ENCODE measurements at places on chromosomes 1 and 21.

DNA sequence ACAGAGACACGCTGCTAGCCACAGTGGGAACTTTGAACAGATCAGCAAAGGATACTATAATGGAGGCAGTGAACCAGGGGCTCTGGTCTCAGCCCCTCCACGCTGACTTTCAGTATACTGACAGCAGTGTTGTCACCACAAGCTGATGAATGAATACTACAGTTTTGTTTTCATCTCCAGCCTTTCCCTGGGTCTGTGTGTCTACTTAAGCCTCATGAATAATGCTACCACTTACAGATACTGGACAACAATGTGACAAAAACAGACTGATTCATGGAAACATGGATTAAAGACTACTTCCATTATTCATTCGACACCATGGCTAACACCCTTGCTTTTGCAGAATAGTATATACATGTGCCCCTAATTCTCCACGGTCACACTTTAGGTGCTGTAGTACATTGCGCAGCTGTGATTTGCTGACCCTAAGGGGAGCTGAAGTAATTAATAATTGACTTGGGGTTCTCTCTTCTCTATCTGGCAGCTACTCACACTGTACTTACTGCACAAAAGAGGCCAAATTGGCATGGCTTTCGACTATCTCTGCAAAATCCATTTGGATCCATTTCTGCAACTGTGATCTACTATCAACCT, 203.2 kb upstream of the LYPLAL1 start:
- no peak for DNase-seq

DNA sequence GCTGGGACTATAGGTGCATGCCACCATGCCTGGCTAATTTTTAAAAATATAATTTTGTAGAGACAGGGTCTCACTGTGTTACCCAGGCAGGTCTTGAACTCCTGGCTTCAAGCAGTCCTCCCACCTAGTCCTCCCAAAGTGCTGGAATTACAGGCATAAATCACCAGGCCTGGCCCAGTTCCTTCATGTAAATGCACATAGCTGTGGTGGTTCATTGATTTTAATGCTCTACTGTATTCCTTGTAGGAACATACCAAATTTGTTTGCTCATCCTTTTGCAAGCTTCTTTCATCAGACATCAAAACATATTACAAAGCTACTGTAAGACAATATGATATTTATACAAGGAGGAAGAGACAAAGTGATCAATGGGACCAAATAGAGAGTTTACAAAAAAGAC, 237.5 kb upstream of the ESRRG start:
- DNase-seq, result no peak

DNA sequence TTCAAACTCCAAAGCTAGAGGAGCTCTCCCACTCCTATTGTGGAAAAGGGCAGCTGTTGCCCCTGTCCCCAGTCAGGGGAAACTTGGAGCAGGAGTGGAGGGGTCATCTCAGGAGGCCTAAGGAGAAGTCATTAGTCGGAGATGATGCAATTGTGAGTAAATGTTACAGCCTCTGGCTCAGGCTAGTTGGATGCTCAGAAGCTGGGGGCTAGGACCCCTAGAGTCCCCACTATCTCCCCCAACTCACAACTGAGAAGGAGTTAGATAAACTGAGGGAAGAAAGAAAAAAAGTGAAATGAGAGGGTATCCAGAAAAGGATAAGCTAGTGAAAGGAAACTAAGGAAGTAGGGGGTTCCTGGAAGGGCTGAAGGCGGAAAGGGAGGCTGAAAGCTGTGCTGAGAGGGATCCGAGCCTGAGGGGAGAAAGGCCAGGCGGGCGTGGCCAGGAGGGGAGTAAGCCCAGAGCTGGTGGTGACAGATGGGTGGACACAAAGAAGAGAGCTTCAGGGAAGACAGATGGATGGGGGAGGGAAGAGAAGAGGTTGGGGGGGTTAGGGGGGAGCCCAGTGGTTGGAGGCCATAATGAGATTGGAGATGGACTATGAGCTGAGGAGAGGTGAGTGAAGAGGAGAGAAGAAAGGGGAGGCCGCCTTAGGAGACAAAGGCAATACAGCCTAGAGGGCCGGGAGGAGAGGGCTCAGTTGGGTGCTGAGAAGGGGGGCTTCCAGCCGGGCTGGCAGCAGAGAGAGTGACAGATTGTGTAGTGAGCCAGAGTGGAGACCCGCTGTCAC, 4.5 kb upstream of the NHLH1 start:
- DNase-seq, result no peak

GRCh38 chr1:59688976-59689375, 125.8 kb upstream of the HOOK1 start:
- DNase-seq, result no peak

- DNase-seq, result no peak
Measured at GRCh38 chr1:168656485-168656884, 72.5 kb downstream of the DPT start.

DNA sequence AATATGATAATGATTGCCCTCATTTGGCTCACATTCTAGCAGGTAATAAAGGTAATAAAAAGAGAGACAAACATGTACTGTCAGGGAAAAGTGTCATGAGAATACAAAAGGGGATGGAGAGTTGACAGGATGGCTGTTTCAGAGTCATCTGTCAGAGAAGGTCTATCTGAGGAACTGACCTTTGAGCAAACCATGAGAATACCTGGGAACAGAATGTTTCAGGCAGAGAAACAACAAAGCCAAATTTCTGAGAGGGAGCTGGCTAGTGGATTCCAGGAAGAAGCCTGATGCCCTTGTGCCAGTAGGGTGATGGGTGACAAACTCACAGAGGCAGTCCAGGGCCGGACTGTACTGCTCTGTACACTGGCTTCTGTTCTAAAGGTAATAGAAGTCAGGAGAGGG, 107.2 kb downstream of the C1orf21 start:
- DNase-seq, result no peak

DNA sequence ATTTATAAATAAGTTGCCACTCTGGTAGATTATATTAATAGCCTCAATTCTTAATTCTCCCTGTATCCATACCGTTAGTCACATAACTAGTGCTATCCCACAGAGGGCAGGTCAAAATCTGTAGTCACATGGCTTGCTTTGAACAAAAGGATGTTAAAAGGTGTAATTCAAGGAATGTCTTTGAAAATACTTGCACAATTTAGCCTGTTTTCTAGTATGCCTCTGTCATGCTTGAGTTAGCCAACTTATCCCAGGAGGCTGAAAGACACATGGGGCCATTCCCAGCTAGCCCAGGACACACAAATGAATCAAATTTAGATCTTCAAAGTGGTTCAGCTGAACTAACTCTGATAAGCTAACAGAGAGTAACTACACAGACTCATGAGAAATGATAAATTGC, 758.5 kb upstream of the NEGR1 start:
- DNase-seq, result no peak

Data from CD4-positive, alpha-beta T cell treated with Interleukin-15 for 4 hours (primary cell).